ENCODE measurements at places on chromosomes 7 and 10.
A peak's percentile ranks its signal among the peaks of the same experiment; 100 is the strongest.

- no peak for DNase-seq
Measured at GRCh38 chr7:113963356-113963755, 44.5 kb upstream of the PPP1R3A start.

DNA sequence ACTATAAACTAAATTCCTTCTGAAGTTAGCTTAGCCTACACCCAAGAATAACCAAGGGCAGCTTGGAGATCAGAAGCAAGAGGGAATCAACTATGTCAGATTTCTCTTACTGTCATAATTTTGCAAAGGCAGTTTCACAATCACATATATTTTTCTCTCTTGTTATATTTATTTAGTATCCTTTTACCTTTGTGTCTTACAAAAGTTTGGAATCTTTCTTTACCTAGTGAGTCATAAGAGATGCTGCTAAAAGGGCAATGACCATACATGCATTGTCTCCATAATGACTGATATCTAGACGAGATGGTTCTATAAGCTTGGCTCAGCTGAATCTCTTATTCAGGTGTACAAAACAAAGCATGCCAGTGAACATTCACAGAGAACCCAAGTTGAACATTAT lies 61.1 kb downstream of the PPP1R17 start:
- no peak for DNase-seq

DNA sequence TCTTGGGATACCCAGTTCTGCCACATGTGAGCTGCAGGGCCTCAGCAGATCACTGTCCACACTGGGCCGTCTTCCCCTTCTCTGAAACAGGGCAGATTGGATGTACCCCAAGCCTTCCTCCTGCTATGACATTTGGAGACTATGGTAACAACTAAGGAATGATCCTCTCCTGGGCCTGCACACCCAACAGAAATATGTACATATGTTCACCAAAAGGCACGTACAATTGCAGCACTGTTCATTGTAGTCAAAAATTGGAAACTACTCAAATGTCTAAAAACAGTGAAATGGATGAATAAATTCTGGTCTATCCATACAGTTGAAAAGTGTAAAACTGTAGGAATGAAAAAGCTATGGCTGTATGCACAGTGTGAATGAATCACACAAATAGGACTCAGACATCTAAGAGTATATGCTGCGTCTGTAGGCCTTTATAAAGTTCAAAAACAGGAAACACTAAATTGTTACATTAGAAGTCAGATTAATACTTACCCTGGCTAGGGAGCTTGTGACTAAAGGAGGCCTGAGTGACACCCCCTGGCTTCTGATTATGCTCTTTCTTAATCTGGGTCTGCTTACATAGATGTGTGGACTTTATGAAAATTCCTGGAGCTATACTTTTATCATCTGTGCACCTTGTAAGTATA lies 16.1 kb upstream of the XPNPEP1 start:
- DNase-seq: no peak

- DNase-seq: no peak
Measured at GRCh38 chr7:80902019-80902418, 16.8 kb downstream of the SEMA3C start.

DNA sequence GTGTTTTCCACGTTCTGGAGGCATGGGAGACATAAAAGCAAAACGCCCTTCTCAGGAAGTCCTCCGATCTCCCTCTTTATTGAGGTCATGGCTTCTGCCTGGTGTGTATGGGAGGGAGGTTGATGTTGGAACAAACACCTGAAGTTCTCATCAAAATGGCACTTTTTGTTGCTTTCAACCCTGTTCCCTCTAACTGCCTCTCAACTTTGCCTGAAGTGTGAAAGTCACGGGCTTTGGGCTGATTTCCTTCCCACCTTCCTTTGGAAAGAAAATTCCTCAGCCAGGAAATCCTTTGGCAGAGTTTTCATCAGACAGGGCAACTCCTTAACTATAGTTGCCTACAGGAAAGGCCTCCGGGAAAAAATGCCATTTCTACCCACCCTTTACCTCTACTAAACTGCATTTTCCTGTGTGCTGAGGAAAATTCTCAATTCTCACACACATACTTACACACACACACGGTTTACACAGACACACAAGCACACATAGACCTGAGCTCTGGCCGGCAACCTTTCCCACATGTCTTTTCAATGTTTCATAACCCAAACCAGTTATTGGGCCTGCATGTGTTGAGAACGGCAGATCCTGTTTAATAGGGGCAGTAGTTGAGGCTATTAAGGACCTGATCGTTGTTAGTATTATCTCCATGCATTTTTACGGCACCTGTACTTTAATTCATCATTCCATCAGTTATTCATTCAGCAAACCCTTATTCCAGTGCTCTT lies 36.4 kb downstream of the CYP17A1 start:
- no peak for DNase-seq

DNA sequence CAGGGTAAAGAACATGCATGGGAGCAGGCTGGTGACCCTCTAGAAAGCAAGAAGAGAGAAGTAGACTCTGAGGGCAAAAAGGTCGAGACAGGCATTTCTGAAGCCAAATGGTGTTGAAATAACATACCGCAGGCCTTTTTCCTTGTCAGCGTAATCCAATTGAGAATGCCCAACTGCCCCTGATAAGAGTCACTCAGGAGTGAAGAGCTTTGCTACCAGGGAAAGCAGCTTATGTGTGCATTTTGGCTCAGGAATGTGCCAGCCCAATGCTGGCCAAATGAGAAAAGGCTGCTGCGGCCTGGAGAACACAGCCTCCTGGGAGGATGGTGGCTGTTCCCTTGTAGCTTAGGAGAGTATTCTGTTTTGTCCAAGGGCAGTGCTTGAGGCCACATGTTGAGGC lies 61.4 kb upstream of the NFKB2 start:
- no peak for DNase-seq

GRCh38 chr10:111598433-111599059 lies 521.7 kb downstream of the ADRA2A start:
- peak; percentile 34 for DNase-seq

DNA sequence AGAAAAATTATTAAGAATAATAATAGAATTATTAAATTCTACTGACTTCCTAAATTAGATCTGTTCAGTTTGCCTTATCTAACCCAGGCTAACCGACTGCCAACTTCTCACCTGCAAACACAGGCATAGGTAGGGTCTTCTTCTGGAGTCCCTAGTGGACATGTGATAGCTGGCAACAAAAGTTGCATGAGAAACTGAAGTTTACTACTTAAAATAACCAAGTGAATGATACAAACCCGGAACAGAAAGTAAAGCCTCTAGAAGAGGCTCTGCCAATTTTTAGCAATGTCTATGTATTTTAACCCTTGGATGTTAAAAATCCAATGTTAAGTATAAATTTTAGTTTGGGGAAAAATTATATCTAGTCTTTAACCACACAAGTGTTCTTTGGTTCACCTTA lies 37.6 kb downstream of the NDUFB2 start:
- no peak for DNase-seq

DNA sequence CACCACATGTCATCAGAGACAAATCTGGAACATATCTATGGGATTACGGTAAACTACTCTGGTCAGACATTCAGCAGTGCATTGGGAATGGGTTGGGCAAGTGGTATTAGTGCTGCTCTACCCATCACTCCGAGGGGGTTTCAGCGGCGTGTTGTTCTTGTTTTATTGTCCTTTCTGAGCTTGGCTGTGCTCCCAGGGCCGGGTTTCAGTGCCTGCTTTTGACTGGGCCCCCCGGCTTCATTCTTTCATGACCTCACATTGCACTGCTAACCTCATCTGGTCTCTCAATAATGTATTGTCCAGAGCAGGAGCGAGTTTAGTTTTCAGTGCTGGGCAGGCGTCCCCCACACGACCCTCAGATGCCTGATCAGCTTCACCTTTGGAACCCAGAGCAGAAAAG lies 364.6 kb downstream of the PAXIP1 start:
- no peak for DNase-seq

DNA sequence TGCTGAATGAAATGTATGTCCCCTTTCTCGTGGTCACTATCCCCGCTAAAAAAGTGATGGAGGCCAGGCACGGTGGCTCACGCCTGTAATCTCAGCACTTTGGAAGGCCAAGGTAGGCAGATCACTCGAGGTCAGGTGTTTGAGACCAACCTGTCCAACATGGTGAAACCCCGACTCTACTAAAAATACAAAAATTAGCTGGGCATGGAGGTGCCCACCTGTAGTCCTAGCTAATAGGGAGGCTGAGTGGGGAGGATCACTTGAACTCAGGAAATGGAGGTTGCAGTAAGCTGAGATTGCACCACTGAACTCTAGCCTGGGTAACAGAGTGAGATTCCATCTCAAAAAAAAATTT lies 91.4 kb upstream of the MKLN1 start:
- DNase-seq: no peak

DNA sequence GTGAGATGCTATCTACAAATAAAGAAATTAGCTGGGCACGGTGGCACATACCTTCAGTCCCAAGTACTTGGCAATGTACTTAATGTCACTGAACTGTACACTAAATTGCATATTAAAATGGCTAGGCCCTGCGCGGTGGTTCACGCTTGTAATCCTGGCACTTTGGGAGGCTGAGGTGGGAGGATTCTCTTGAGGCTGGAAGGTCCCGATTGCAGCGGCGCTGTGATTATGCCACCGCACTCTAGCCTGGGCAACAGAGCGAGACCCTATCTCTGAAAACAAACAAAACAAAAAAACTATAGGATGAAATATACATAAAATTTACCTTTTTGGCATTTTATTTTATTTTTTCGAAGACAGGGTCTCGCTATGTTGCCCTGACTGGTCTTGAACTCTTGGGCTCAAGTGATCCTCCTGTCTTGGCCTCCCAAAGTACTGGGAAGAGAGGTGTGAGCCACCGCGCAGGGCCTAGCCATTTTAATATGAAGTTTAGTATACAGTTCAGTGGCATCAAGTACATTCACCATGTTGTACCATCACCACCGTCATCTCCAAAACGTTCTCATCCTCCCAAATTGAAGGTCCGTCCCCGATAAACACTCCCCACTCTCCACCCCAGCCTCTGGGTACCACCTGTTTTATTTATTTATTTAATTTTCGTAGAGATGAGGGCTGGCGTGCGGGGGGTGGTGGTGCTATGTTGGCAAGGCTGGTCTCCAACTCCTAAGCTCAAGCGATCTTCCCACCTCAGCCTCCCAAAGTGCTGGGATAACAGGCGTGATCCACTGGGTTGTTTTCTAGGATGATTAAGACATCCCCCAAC lies 1.3 kb upstream of the EIF3B start:
- DNase-seq: no peak

DNA sequence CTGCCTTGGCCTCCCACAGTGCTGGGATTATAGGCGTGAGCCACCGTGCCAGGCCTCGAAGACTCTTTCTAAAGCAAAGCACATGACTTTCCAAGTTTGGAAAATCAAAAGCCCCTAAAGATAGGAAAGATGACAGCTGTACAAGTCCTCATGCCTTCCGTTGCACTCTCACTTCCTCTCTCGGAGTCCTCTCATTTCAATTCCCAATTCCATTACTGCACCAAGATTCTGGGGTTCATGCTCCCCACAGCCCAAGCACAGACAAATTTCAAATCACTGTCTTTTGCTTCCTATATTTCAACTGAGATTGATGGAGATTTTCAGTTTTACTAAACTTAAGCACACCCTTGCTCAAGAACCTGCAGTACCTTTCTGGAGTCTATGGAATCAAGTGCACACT lies 10.9 kb upstream of the PLAU start:
- DNase-seq: no peak

DNA sequence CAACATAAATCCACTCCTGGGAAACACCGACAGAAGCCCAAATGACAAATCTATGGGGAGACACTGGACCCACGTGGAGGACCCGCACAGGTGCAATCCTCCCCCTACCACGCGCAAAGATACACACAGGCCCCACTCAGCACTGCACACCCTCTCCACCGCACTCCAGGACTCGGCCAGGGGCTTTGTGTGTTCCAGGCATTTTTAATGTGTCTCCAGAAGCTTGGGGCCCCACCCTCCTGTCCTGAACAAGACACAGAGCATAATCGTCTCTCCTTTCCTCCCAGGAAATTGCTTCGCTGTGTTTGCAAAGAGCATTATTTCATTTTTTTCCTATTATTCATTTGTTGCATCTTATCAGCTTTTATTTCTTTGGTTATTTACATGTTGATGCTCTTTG lies 82.8 kb downstream of the GLI3 start:
- no peak for DNase-seq

GRCh38 chr7:93558705-93559614 lies 15.6 kb downstream of the CALCR start:
- DNase-seq: no peak

- DNase-seq: no peak
Measured at GRCh38 chr7:155722118-155722517, 77.7 kb downstream of the RBM33 start.

GRCh38 chr7:155204744-155205367 lies 92.8 kb upstream of the INSIG1 start:
- no peak for DNase-seq

GRCh38 chr10:27792216-27792615 lies 46.6 kb upstream of the MKX start:
- no peak for DNase-seq

GRCh38 chr7:93889261-93889660 lies 1.3 kb downstream of the TFPI2 start:
- DNase-seq: no peak

DNA sequence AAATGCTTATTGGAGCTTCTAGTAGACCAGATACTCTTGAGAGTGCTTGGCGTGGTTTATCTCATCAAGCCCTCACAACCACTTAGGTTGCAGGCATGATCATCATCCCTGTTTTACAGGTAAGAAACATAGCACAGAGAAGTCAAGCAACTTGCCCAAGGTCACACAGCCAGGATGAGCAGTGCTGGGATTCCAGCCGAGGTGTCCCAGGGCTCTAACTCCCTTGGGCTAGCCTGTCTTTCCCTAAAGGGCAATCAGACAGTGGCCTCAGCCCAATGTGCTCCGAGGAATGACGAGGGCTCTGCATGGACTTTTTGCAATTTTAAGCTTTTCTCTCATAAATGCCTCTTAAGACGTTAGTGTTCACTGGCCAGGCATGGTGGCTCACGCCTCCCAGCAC lies 39.9 kb upstream of the SPDYE3 start:
- no peak for DNase-seq

DNA sequence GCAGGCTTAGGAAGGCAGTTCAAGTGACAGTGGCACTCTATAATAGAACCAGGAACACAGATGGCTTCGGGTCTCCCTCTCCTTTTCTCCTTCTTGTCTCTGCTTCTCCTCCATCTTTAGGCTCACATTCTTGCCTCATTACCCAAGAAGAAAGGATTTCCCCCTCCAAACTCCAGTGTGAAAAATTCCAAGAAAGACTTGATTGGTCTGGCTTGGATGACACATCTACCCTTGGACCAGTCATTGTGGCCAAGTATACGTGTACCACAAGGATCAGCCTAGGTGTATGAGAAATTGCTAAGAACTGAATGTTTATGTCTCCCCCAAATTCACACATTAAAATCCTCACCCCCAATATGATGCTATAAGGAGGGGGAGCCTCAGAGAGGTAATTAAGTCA lies 53.9 kb downstream of the PRTFDC1 start:
- DNase-seq: no peak
